Dermis blood vessel endothelial cell (primary cell): ENCODE measurements at places on chromosomes 11 and 22. TPM values are rescaled to one million over a fixed set of nuclear protein-coding genes. Genes with fewer than 3 reads are reported as not detected.

The RIC3 gene
- total RNA-seq = not detected in 2 replicates

The ZNF215 gene
- total RNA-seq = 0.70 and 1.7 TPM in 2 replicates

The HEPN1 gene
- total RNA-seq = not detected in 2 replicates

The CYTH4 gene
- under 0.01 TPM in 1 of 2 replicates, not detected in the other for total RNA-seq

The MPZL2 gene
- total RNA-seq = 73.5 and 98.5 TPM in 2 replicates

The PATE2 gene
- not detected in 2 replicates for total RNA-seq

The MAP6 gene
- 0.14 and 0.51 TPM in 2 replicates for total RNA-seq

The TMEM151A gene
- not detected in 2 replicates for total RNA-seq

The TMEM45B gene
- total RNA-seq = 0.51 and 1.7 TPM in 2 replicates

The C11orf86 gene
- total RNA-seq = not detected in 2 replicates

The TUB gene
- total RNA-seq = 1.4 and 1.6 TPM in 2 replicates

The MS4A3 gene
- total RNA-seq = not detected in 2 replicates

The MPPED2 gene
- total RNA-seq = 0.09 and 0.85 TPM in 2 replicates

The KCNJ11 gene
- 0.65 and 3.6 TPM in 2 replicates for total RNA-seq

The MYRF gene
- 0.17 and 0.28 TPM in 2 replicates for total RNA-seq

The DNAL4 gene
- 15.3 and 16.3 TPM in 2 replicates for total RNA-seq

The IRAG1 gene
- total RNA-seq = 0.51 and 0.79 TPM in 2 replicates

The B4GALNT4 gene
- total RNA-seq = 0.42 and 5.6 TPM in 2 replicates

The CRYBB2 gene
- total RNA-seq = not detected in 2 replicates

The ZFP91 gene
- 45.8 and 58.8 TPM in 2 replicates for total RNA-seq

The UBQLNL gene
- total RNA-seq = 0.05 TPM in 1 of 2 replicates, not detected in the other
